ENCODE measurements at places on chromosomes 7 and 10.

- DNase-seq = no peak
These were observed 164.3 kb downstream of the JAZF1 start for GRCh38 chr7:28016297-28016696.

DNA sequence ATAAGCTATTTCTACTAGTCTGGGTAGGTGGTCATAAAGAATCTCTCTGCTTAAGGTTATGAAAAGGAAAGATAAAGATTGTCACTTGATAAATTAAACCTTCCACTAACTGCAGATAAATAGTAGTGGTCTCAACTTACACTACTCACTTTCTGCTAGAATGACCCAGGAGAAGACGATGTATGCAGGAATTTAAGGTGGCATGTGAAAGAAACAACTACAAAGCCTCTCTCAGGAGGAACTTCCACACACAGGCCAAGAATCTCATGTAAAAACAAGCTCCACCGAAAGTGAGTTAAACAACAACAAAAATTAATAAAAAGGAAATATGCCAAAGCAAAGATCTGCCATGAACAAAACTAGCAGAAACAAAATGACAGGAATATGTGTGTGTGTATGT is 165.4 kb downstream of the CDC14C start:
- DNase-seq = no peak

DNA sequence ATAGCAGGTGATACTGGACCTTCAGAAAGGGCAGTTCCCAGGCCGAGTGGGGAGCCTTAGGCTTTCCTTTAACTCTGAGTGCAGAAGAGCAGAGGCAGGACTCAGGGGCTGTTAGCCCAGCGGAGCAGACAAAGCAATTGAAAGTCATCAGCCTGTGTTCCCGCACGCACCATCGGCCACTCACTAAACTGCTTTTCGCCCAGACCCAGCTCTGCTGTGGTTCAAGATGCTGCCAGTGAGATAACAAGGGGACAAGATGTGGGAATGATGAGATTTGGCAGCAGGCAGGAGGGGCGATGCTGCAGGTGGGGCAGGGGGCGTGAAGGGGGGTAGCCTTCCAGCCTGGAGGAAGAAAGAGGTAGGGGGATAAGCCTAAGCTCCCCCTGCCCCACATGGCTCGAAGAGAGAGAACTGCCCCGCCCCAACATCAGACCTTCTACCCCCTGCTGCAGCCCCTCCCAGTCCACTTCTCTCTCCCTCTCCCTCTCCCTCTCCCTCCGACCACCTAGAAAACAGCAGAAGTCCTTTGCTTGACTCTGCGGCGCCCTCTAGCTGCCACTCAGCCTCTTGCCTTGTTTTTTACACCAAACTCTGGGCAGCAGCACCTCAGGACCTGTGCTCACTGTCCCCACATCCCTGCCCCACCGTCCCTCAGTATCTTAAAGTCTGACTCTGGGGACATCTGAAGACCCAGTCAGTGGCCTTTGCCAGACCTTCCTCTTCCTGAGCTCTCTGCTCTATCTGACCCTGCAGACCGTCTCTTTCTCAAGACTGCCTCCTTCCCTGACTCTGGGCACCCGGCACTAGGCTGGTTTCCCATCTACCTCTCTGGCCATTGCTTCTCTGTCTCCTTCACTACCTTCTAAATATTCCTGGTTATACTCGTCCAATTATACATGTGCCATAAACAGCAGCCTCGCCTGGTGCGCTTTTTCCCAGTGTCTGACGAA is 110.5 kb downstream of the C10orf105 start:
- peak; percentile 23 for DNase-seq

DNA sequence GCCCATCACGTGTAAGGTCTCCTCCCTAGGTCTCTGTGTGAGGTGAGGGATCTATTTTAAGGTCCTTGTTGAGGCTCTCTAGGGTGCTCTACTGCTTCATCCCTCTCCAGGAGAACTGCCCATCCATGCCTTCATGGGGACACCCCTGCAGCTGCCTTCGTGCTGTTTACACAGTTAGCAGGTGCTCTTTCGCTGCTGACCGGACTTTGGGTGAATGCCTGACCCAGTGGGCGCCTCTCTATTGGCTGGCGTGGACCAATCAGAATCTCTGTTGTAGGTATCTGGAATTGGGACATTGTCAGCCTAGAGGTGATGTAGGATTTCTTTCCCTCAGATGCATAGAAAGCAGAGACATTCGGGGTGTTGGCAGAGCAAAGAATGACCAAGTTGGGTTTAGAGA is 38.7 kb upstream of the HMX3 start:
- no peak for DNase-seq

GRCh38 chr10:5630112-5630436 is 36.3 kb downstream of the ASB13 start:
- DNase-seq = no peak

Measured in bone marrow (tissue), 2 donors.